ENCODE measurements at places on chromosomes 6 and 20. TPM values are rescaled to one million over a fixed set of nuclear protein-coding genes. Genes with fewer than 3 reads are reported as not detected.

DNA sequence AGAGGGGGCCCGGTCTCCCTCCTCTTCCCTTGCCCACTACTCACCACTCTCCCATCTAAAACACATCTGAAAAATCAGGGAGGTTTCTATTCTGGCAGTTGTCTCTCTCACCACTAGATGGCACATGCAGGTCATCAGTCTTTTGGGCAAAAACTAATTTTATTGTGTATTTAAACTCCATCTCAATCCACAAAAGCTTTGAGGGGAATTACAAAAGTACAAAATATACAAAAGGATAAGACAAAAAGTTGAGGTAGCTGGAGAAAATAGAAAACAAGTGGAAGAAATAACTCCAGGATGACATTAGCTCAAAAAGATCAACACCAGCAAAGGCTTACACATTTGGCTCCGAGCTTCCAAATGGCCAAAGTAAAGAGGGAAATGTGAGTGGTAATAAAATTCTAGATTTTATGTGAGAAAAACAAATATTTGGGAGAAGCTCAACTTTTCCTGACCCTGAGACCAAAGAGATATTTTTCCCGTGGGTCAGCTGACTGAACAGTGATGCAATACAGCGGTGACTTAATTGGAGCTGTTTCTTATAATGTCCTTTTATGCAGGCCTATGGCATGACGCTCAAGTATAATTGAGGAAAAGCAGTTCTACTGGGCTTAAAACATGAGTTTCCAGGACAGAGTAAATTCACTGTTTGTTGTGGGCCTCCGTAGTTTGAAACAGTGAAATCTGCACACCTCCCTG lies 79.8 kb upstream of the CHD6 start:
- no peak overlapping the region for H3K4me3 ChIP-seq
- H3K27ac ChIP-seq = no peak overlapping the region
- no peak for DNase-seq

DNA sequence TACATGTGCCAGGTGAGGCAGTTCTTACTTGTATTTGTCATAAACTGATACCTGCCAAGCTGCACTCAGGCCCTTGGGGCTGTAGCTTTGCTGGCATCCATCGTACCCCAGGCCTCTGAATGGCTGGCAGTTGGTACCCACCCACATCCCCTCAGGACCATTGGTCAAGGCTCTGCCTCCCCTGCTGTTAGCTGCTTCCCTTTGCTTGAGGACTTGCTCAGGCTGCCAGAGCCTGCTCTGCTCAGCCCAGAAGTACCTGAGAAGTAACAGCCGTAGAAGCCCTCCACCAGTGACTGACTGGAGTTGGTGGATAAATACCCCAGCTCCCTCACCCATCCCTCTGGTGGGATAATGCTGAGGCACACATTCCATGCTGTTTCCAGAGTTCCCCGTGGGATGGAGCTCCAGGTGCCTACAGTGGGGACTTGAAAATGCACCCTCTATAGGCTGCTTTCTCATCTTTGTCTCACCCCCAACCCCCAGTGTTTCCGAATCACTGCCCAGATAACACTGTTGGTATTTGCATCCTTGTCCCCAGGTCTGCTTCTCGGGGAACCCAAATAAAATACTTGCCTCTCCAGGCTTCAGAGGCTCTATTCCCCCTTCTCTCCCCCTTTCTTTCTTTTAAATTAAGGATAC lies 7.3 kb downstream of the EBF4 start:
- H3K4me3 ChIP-seq = no peak overlapping the region
- H3K36me3 ChIP-seq = no peaks in the 10 kb centered on the region
- H3K27me3 ChIP-seq = peaks cover 23% of the 10 kb centered on the region
- no peak for DNase-seq

- H3K27me3 ChIP-seq = no peaks in the 10 kb centered on the region
- H3K27ac ChIP-seq = no peak overlapping the region
- no peak for DNase-seq
- H3K4me3 ChIP-seq = no peak overlapping the region
These were observed 47.7 kb upstream of the TMEM244 start for GRCh38 chr6:129908858-129909257.

Gene GNAS-AS1
- total RNA-seq = 1.1 TPM

Gene RGS17
- not detected for total RNA-seq
